Neuronal stem cell (in vitro differentiated cells): ENCODE measurements at places on chromosomes 2 and 18.
A peak's percentile ranks its signal among the peaks of the same experiment; 100 is the strongest.

- DNase-seq: no peak
Measured at GRCh38 chr18:49949951-49950395, 136.6 kb upstream of the ACAA2 start.

DNA sequence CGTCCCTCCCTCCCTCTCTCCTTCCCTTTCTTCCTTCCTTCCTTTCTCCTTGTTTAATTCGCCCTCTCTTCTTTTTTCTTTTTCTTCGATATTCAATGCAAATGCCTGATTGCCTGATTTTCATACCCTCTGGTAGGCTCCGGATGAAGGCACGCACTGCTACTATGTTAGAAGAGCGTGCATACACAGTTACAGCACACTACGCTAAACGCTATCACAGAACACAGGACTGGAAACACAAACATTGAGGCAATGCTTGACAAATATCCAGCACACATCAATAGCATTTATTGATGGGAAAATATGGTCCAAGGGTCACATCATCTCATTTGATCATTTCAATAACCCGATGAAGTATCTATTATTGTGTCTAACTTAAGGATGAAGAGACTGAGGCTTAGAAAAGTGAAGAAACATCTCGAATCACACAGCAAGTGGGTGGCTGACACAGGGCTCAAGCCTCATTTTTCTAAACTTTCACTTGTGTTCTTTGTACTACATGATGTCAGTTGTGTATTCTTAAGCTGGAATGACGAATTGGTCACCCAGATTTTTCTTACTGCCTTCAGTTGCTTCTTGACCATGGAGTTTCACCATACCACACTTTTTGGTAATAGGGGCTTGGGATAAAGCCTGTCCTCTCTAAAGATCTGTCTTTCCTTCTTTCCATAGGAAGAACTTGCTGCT lies 101.8 kb downstream of the TRIB2 start:
- DNase-seq: no peak

DNA sequence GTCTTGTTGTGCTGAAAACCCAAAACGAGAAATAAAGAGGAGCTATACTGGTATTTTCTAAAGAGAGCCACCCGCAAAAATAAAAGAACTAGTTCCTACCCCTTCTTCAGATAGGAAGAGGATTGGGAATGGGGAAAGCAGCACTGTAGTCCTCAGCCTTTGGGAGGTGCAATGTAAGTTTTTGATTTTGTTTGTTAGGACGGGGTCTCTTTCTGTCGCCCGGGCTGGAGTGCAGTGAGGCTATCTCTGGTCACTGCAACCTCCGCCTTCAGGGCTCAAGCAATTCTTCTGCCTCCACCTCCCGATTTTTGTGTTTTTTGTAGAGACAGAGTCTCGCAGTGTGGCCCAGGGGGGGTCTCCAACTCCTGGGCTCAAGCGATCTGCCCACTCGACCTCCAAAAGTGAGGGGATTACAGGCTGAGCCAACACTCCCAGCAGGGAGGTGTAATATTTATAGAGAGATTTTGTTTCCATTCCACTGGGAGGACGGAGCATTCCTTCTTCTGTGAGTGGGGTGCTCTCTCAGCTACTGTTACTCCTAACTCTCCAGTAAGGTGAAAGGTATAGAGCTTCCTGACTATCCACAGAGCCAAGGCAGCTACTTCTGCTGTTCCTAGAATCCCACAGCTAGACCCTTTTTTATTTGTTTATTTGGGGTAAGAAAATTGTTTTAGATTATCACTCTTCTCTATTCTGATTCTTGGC lies 13.1 kb upstream of the GULP1 start:
- no peak for DNase-seq

DNA sequence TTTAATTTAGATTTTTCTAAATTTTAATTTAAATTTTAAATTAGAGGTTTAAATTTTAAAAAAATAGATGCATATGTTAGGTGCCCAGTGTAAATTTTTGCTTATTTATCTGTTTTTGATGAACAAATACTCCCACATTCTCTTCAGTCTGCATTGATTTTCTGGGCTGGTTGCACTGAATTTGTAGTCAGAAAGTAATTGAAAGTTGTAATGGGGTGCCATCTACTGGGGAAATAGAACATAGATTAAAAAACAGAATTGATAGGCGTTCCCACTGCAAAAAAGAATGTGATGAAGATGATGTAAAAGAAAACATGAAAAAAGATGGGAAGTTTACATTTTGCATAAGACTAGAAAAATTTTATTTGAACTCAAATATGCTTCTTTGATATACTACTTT lies 51.7 kb upstream of the CCDC85A start:
- peak; percentile 41 for DNase-seq

DNA sequence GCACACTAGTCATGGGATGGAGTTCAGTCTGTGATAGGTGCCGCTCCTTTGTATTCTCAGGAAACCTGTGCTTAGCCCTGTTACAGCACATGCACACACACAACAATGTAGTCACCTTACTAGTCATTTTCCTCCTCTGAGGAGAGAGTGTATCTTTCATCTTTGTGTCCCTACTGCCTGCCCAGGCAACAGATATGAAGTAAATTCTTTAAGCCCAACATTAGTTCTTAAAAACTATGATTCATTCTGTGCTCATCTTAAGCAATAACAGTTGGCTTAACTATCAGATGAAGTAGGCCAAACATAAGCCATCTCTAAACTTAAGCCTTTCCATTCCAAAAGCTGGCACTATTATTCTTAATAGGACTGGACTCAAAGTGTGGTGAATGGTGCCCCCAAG lies 186.5 kb downstream of the LNPK start:
- DNase-seq: no peak
